NCI-H446 treated with DMSO at 0.1 percent for 48 hours (cell line): ENCODE measurements at places on chromosomes 13 and 19.

DNA sequence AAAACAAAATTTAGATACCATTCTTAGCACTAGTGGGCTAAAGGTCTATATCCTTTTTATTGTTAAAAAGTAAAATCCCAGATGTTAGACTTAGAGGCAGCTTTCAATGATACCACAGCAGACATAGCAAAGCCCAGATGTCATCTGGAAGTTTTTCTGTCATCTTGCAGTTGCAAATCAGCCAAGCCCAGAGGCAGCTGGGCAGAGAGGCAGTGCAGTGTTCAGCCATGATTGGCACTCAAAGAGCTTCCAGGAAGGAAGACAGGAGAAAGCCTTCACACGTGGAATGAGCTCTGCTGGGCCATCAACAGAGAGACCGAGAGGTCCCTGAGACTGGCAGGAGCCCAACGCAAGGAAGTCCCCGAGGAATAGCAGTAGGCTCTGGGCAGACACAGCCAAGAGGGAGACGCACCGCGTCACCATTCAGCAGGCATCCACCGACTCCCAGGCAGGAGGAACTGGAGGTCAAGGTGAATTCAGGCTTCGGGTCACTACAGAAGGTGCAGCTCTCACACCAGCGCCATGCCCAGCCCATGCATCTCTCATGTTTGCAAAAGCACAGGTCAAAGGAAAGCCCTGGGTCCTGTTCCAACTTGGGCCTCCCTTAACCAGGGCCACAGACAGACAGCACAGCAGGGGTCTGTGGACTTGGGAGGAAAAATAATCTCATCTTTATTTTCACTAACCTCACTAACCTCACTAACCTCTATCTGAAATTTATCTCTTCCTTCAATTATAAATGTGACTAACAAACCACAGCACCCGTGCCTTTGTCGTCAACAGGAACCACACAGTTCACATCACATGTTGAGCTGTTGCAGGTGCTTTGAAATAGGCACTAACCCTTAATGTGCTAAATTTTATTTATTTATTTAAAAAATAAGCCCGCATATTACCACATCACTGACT, 54.9 kb downstream of the TUBGCP3 start:
- DNase-seq, result no peak

- DNase-seq, result no peak
These were observed 812.6 kb downstream of the DACH1 start for GRCh38 chr13:71054358-71054757.

- DNase-seq, result no peak
These were observed 101.2 kb upstream of the TEX29 start for GRCh38 chr13:111219280-111219679.

- DNase-seq, result no peak
These were observed 72.8 kb downstream of the COL4A2 start for GRCh38 chr13:110379905-110380341.

GRCh38 chr19:8566855-8567254, 10.4 kb downstream of the MYO1F start:
- no peak for DNase-seq

DNA sequence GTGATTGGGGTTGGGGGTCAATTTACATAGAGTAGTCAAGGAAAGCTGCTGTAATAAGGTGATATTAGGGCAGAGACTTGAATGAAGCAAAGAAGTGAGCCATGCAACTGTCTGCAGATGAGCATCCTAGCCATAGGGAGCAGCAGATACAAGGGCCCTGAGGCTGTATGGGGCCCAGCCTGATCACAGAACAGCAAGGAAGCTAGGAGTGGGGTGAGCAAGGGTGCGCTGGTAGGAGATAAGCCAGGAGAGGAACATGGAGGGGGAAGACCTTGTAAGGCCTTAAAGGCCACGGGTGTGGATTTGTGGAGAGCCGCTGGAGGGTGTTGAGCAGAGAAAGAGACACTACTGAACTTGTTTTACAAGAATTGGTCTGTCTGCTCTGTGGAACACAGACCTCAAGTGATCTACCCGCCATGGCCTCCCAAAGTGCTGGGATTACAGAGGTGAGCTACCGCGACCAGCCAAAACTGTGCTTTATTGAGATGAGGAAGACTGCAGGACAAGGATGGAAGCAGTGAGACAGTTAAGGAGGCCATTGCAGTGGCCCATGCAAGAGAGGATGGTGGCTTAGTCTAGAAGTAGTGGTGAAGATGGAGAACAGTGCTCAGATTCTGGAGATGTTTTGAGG, 93.0 kb downstream of the ZAR1L start:
- no peak for DNase-seq

DNA sequence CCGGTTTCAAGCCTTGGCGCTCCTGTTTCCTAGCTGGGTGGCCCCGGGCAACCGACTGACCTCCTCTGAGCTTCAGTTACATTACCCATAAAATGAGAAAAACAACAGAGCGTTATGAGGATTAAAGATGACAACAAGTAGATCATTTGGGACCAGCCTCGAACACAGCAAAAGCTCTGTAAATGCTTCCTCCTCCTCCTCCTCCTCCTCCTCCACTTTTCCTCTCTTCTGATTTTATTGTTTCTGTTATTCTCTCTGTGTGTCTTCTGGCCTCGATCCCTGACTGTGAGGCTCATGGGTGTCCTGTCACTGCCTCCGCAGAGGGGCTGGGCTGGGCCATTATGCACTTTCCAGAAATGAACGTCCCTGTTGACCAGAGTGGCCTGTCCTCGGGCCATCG, 176.2 kb downstream of the URI1 start:
- DNase-seq, result no peak

DNA sequence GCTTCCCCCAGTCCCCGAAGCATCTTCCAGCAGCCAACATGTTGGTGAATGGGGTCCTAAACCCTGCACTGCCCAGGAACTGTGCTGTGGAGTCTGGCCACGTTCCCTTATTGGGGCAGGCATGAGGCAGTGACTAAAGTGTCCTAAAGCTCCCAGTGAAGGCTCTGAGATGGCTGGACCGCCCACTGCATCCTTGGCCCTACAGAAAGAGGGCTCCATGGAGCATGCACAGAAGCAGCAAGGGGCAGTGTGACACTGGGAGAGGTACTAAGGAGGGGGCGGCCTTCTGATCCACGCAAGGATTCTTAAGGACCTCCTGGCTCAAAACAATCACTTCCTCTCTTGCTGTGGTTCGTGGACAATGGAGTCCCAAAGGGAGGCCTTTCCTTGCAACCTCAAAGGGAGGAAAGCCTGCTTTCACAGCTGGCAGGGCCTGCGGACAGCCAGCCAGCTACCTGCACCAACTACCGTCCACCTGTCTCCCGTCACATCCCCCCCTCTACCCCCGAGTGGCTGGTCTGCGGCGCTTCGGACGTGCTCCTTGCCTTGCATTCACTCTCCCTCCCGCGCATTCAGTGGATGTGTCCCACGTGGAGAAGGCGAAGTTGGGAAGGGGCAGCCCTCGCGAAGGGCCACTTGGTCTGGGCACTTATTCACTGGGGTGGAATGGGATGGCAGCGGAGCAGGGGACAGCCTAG, 63.9 kb upstream of the STARD13 start:
- no peak for DNase-seq

GRCh38 chr19:46065486-46066071, 24.8 kb upstream of the IGFL4 start:
- DNase-seq, result no peak

- no peak for DNase-seq
These were observed 151.9 kb downstream of the COL4A1 start for GRCh38 chr13:110155072-110155471.

GRCh38 chr19:32708457-32708856, 11.1 kb upstream of the TDRD12 start:
- DNase-seq, result no peak

GRCh38 chr19:1384085-1384462, 367 bp downstream of the NDUFS7 start:
- DNase-seq, result no peak

GRCh38 chr13:105452895-105453294, 1082.6 kb downstream of the EFNB2 start:
- DNase-seq, result no peak

GRCh38 chr19:48492925-48493717, 18.5 kb downstream of the LMTK3 start:
- peak; percentile 94 for DNase-seq

GRCh38 chr13:99310382-99311031, 3.3 kb upstream of the GPR183 start:
- no peak for DNase-seq
